Osteocyte (in vitro differentiated cells): ENCODE measurements at places on chromosomes 5 and 9. TPM values are rescaled to one million over a fixed set of nuclear protein-coding genes. Genes with fewer than 3 reads are reported as not detected.

DNA sequence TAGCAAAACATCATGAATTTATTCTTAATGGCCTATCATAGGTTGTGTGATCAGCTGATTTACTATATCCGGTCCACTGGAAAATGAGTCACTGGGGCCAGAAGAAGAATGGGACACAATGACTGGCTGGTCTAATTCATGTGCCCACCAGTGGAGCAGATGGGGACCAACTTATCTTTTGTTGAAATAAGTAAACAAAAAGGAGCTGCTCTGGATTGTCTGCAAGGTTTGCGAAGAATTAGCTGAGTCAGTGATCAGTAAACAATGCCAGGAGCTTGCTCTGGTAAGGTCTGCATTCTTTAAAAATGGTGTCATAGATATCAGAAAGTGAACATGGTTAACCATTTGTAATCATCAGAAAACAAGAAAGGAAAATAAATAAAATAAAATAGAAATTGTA lies 128.0 kb downstream of the RASEF start:
- no peaks in the 10 kb centered on the region for H3K27me3 ChIP-seq
- no peak for DNase-seq
- H3K27ac ChIP-seq, result no peak overlapping the region
- no peak overlapping the region for H3K4me3 ChIP-seq
- H3K4me1 ChIP-seq, result no peaks in the 10 kb centered on the region
- no peaks in the 10 kb centered on the region for H3K36me3 ChIP-seq

GRCh38 chr5:55597014-55597981 lies 62.5 kb upstream of the PLPP1 start:
- no peaks in the 10 kb centered on the region for H3K27me3 ChIP-seq
- H3K4me3 ChIP-seq, result no peak overlapping the region
- DNase-seq, result peak; percentile 68
- peak overlapping the region; percentile 88 for H3K27ac ChIP-seq
- H3K36me3 ChIP-seq, result no peaks in the 10 kb centered on the region

DNA sequence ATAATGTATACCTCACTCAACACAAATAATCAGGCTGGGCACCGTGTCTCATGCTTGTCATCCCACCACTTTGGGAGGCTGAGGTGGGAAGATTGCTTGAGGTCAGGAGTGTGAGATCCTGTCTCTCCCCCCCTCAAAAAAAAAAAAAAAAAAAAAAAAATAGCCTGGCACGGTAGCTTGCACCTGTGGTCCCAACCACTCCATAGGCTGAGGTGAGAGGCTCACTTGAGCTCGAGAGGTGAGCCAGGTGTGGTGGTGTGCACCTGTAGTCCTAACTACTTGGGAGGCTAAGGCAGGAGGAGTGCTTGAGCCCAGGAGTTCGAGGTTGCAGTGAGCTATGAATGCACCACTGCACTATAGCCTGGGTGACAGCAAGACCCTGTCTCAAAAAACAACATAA lies 9.6 kb upstream of the ETF1 start:
- H3K27me3 ChIP-seq, result no peaks in the 10 kb centered on the region
- H3K27ac ChIP-seq, result no peak overlapping the region
- no peak overlapping the region for H3K4me3 ChIP-seq

The CCNI2 gene
- total RNA-seq, result not detected in 2 replicates

The IPPK gene
- 6.4 and 7.4 TPM in 2 replicates for total RNA-seq

GRCh38 chr5:179680014-179680779 lies 637 bp downstream of the CBY3 start:
- DNase-seq, result no peak
- peaks cover 4% of the 10 kb centered on the region for H3K36me3 ChIP-seq
- H3K4me3 ChIP-seq, result peak overlapping the region; percentile 68
- H3K27ac ChIP-seq, result no peak overlapping the region

GRCh38 chr5:141839015-141839513 lies 39.1 kb downstream of the PCDH1 start:
- H3K36me3 ChIP-seq, result no peaks in the 10 kb centered on the region
- H3K4me1 ChIP-seq, result peaks cover 73% of the 10 kb centered on the region
- H3K4me3 ChIP-seq, result no peak overlapping the region
- peak overlapping the region; percentile 44 for H3K27ac ChIP-seq

The FBN2 gene
- total RNA-seq, result 1,151 and 1,312 TPM in 2 replicates

DNA sequence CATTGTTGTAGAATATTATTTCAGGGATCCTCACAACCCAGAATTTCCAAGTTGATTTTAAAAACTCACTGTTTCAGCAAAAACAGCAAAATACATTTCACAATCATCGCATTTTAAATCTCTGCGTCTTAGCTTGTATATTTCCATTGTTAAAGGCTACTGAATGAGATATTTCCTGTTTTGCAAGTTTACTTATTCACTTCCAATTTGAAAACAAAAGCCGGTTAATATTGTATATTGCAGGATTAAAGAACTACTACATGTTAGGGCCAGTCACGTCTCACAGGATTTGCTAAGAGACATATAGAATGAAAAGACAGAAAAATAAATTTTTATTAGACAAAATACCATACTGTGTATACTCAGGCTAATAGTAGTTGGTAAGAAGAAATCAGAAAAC lies 395.9 kb upstream of the CDH9 start:
- no peaks in the 10 kb centered on the region for H3K4me1 ChIP-seq
- DNase-seq, result no peak
- H3K27me3 ChIP-seq, result peaks cover 15% of the 10 kb centered on the region
- H3K27ac ChIP-seq, result no peak overlapping the region

GRCh38 chr5:122183098-122183787 lies 53.9 kb downstream of the ZNF474 start:
- H3K36me3 ChIP-seq, result no peaks in the 10 kb centered on the region
- no peak for DNase-seq
- H3K27me3 ChIP-seq, result no peaks in the 10 kb centered on the region
- H3K4me1 ChIP-seq, result peaks cover 53% of the 10 kb centered on the region
- peak overlapping the region; percentile 91 for H3K27ac ChIP-seq

GRCh38 chr9:5667391-5667790 lies 38.5 kb downstream of the RIC1 start:
- no peak overlapping the region for H3K4me3 ChIP-seq
- H3K27ac ChIP-seq, result no peak overlapping the region
- peaks cover 45% of the 10 kb centered on the region for H3K36me3 ChIP-seq
- H3K4me1 ChIP-seq, result peaks cover 17% of the 10 kb centered on the region
- H3K27me3 ChIP-seq, result no peaks in the 10 kb centered on the region
- no peak for DNase-seq

DNA sequence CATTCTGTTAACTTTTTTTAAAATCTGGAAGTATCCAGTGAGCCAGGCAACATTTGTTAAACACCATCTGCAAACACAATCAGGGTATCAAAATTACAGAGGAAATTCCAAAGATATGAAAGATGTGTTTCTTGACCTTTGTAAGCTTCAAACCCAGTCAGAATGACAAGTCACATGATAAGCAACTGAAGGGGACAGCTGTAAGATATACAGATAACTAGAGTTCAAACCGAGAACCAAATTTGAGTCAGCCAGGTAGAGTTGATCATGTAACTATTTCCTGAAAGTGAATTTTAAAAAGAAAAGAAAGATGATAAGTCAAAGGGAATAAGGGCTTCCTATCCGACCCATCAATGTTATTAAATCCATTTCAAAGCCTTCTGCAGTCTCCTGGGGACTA lies 196.2 kb downstream of the DEPDC1B start:
- H3K27ac ChIP-seq, result no peak overlapping the region
- no peak for DNase-seq
- no peaks in the 10 kb centered on the region for H3K27me3 ChIP-seq
- H3K4me1 ChIP-seq, result peaks cover 36% of the 10 kb centered on the region

DNA sequence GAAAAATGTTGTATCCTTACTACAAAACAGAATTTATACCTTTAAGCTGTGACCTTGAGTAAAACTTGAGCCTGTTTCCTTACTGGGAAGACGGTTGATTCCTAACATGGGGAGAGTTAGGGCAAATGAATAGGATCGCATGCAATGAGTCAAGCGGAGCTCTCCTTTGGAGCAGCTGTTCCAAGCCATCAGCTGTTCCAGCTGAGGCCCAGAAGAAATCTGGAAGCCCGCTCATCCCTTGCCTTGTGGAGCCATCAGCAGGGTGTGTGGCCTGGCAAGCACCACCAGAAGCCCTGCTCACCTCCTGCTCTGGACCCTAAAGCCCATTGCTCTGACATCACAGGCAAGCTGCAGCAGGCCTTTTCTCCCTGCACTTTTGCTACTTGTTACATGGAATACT lies 8.0 kb downstream of the KIAA1191 start:
- H3K4me1 ChIP-seq, result peaks cover 5% of the 10 kb centered on the region
- H3K27ac ChIP-seq, result no peak overlapping the region
- no peaks in the 10 kb centered on the region for H3K27me3 ChIP-seq
- no peak overlapping the region for H3K4me3 ChIP-seq
- peaks cover 57% of the 10 kb centered on the region for H3K36me3 ChIP-seq

DNA sequence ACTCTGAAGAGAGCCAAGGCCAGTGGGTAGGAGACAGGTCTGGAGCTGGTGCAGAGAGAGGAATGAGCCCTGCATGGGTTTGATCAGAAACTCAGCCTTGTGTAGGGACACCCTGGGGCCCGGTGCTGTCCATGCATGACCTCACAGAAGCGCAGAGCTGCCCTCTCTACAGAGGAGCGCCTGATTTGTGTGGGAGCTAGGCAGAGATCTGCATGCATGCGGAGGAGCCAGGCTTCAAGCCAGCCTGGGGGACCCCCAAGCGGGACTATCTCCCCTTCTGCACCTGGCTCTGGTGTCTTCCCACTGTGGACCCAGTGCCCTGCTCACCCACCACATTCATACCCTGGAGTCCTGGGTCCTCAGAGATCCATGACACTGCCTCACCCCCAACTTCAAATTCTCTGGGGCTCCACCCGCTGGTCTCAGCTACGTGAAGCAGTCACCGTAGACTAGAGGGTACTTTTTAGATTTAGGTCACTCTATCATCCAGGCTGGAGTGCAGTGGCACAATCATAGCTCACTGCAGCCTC lies 2.6 kb upstream of the LCN2 start:
- DNase-seq, result no peak
- H3K27ac ChIP-seq, result no peak overlapping the region
- no peaks in the 10 kb centered on the region for H3K27me3 ChIP-seq
- H3K4me3 ChIP-seq, result no peak overlapping the region
- H3K36me3 ChIP-seq, result no peaks in the 10 kb centered on the region
- peaks cover 8% of the 10 kb centered on the region for H3K4me1 ChIP-seq

The NAIP gene
- 10.9 and 11.3 TPM in 2 replicates for total RNA-seq

DNA sequence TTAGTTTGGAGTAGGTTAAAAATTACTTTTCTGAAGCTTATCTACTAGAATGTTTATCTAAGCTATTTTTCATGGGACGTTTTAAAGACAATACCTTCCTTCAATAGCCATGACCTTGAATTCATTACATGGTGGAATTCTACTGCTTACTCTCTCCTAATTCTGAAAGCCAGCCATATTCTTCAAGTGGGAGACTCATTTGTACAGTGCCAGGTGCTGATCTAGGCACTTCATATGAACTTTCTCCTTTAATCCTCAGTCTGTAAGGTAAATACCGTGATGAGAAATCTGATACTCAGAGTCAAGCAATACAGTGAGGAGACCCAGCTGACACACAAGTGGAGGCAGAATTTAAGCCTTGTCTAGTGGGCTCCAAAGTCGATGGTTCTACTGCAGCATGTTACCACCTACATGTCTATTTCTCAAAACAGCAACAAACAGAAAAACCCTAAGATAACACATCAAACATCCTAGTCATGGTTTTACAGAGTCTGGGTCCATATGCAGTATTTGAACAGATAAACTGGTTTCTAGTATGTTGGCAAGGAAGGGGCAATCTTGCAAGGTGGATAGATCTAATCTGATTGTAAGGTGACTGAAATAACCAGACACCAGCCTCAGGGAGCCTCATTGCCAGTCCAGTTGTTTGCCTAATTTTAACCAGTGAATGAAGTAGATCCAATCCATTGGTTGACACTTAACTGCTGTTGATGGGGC lies 243.7 kb downstream of the PIK3R1 start:
- H3K27me3 ChIP-seq, result no peaks in the 10 kb centered on the region
- H3K4me1 ChIP-seq, result peaks cover 13% of the 10 kb centered on the region
- no peak overlapping the region for H3K27ac ChIP-seq
- no peak for DNase-seq
- H3K4me3 ChIP-seq, result no peak overlapping the region

- peaks cover 2% of the 10 kb centered on the region for H3K36me3 ChIP-seq
- no peak for DNase-seq
- no peaks in the 10 kb centered on the region for H3K4me1 ChIP-seq
- H3K27me3 ChIP-seq, result no peaks in the 10 kb centered on the region
- H3K4me3 ChIP-seq, result no peak overlapping the region
- no peak overlapping the region for H3K27ac ChIP-seq
Observed at GRCh38 chr9:109950710-109951443, 170.9 kb downstream of the PALM2AKAP2 start.

The LCN2 gene
- total RNA-seq, result not detected in 2 replicates
